ENCODE measurements at places on chromosomes 4 and X.

- no peak for DNase-seq
These were observed 1617.7 kb downstream of the RPA4 start for GRCh38 chrX:98501426-98501825.

DNA sequence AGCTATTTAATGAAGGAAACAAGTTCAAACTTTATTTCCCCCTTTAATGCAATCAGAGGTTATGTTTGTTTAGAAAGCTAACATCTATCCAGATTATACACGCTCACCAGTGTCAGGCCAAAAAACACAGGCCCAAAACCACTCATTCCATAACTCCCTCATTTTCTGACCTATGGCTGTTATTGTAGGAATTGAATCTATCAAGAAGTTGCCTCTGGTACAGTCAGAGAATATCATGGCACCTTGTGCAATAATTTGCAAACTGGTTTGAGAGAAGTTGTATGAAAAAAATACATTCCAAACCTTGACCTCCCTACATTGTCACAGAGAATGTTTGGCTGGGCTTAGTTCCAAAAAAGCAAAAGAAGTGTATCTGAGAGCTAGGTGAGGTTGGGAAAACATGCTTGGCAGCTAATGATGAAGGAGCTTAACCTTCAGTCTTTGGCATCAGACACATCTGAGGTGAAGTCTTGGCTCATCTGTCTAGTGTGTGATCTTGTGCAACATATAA, 591.0 kb downstream of the ANKRD50 start:
- DNase-seq, result no peak

- no peak for DNase-seq
These were observed 152.2 kb upstream of the PPARGC1A start for GRCh38 chr4:24042094-24042493.

GRCh38 chrX:10620121-10620699, at the start of gene MID1:
Gene MID1, minus strand, starts transcription at chrX:10620585. Its CDS starts 53,038 bp downstream, at chrX:10567547.
- peak; percentile 0 for DNase-seq

DNA sequence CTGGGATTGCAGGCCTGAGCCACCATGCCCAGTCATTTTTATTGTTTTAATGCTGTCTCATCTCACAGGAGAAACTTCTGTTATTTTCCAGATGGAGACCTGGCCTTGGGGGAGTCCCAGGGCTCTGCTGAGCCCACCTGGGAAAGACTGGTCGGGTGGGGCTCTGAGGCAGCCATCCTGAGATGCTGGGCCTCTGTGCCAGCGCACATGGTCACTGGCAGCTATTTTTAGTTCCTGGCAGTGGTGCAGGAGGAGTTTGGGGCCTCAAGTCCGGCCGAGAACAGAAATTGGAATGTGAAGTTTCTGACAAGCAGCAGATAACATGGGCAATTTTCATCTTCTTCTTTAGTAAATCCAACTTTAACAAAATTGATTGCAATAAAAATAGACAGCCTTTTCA, 44.5 kb downstream of the SORCS2 start:
- no peak for DNase-seq

- DNase-seq, result no peak
These were observed 14.7 kb upstream of the DCHS2 start for GRCh38 chr4:154506253-154506652.

GRCh38 chrX:134482371-134482770, 22.4 kb downstream of the HPRT1 start:
- DNase-seq, result no peak
